NCI-H1694 treated with DMSO at 0.1 percent for 48 hours (cell line): ENCODE measurements at places on chromosomes 11 and 22.
A peak's percentile ranks its signal among the peaks of the same experiment; 100 is the strongest.

GRCh38 chr11:120950880-120951279, 73.0 kb upstream of the TBCEL start:
- DNase-seq = no peak

GRCh38 chr11:45102810-45103621, 43.4 kb upstream of the PRDM11 start:
- peak; percentile 67 for DNase-seq

- DNase-seq = peak; percentile 27
These were observed 33.5 kb upstream of the GNAZ start for GRCh38 chr22:23036684-23037428.

DNA sequence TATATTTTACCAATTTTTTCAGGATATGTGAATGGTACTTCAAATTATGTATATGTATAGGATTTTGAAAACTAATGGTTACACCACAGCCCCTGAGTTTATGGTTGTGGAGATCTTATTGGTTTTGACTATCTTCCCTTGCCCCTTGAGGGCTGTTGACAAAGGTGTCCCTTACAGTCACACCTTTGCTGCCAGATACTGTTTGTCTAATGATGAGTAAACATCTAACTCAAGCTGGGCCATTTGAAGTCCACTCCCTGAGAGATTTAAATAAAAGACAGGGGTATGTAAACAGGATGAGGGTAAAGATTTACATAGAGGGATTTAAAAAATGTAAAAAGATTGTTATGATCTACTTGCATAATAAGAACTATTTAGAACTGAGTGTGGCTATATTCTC, 38.9 kb upstream of the LUZP2 start:
- no peak for DNase-seq

DNA sequence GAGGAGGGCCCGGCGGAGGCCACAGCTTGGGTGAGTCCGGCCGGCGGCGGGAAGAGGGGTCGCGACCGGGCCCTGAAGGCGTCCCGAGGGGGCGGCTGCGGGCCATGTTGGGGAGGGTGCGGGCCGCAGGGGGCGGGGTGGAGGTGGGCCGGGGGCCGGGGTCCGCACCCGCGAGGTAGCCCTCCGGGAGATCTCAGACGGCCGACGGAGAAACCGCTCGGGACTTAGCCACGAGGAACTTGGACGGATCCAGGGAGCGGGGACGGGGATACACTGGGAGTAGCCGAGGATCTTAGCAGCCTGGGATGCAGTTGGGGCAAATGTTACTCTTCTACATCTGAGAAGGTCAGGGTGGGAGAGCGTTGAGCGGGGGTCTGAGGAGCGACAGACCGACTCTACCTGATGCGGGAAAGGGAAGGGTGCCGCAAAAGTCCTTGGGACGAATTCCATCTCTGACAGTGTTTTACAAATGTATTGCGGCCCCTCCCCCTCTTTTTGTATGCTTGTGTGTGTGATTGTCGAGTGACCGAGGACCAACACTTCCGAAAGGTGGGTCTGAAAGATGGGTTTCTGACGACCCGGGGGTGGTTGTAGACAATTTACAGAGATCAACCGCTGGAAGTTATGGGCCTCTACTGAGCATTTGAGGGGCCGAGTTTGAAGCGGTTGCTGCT, 658 bp downstream of the STIP1 start:
- DNase-seq = no peak

DNA sequence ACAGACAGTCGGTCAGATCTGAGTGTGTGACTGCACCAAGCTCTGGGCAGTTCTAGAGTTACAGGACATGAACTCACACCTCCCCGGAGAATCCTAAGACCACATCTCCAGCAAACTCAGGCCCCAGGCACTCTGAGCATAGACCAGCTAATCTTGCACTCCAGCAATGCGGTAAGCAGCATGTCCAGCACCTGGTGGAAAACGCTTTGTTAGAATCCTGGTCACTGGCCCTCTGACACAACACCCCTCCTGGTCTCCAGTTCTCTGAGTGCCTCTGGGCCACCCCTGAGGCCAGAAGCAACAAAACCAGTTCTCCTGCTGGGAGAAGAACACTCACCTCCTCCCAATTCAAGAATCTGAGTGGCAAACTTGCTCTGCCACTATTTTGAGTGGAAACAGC, 82.7 kb upstream of the TMEM45B start:
- DNase-seq = no peak

- no peak for DNase-seq
These were observed 63.4 kb downstream of the FLI1 start for GRCh38 chr11:128757235-128757711.

- no peak for DNase-seq
These were observed 65.9 kb downstream of the UBASH3B start for GRCh38 chr11:122721201-122721963.
